ENCODE measurements at places on chromosomes 2 and 18.
A peak's percentile ranks its signal among the peaks of the same experiment; 100 is the strongest.

DNA sequence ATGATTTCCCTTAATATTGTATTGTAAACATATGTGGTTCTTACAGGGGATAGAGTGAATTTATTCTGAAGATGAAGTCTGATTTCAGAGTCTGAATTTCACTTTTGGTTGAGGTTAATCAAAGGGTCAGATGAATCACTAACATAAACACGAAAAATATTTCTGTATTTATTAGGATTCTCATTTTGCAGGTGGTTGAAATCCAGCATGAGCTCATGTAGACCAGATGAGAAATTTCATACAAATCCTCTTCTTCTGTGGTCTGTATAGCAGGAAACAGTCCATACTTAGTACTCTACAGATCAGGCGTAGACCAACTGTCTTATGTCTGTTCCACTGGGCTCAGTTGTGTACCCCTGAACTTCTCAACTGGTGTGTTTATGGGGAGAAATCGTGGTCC is 157.8 kb downstream of the BABAM2 start:
- DNase-seq = peak; percentile 61

- DNase-seq = no peak
Measured at GRCh38 chr2:36170805-36171204, 184.8 kb upstream of the CRIM1 start.

DNA sequence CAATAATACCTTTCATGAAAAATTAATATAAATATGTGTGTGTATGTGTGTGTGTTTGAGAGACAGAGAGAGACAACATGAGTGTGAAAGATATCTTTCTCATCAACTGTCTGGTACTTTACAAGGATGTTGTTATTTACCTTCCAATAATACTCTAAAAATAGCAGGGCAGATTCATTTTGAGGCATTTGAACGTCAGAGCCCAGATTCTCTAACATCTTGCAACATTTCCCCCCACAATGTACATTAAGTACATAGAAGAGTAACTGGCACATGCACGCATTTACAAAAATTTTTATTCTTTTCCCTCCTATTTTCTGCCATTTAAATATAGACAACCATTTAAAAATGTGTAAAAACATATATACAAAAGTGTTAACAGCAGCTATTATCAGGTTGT is 100.9 kb downstream of the PID1 start:
- DNase-seq = no peak

GRCh38 chr2:16051841-16052564 is 111.7 kb downstream of the MYCN start:
- no peak for DNase-seq

GRCh38 chr2:217356142-217356541 is 496.3 kb upstream of the TNP1 start:
- no peak for DNase-seq

- DNase-seq = no peak
Measured at GRCh38 chr18:43559507-43559906, 282.2 kb upstream of the SYT4 start.

DNA sequence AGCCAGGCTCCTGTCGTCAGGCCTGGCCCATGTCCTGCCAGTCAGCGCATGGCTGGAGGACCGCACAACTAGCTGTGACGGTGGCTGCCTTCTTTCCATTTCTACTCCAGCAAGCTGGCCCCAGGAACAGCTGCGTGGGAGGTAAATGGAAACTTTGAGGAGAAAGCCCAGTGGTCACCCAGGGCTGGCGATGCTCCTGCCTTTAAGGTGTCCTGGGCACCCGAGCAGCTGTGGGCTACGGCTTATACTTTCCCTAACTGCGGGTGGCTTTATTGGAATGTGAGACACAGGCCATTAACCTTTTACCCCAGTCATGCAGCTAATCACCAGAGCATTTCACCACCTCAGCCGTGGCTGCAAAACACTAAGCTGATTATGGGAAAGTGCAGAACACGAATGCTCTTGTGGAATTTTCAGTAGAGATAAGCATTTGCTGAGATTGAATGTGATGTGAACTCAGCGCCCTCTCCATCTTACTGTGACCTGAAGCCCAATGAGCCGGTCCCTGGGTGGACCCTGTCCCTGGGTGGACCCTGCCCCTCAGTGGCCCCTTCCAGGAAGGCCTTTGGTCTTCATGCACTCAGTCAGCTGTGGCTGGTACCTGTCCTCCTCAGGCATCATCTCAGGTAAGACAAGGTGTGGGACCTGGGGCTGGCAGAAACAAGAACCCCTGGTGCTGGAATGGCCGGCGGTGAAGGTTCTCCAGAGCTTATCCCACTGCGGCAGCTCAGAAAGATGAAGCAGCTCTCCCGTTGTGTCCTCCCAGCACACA is 275.4 kb upstream of the HS6ST1 start:
- no peak for DNase-seq

DNA sequence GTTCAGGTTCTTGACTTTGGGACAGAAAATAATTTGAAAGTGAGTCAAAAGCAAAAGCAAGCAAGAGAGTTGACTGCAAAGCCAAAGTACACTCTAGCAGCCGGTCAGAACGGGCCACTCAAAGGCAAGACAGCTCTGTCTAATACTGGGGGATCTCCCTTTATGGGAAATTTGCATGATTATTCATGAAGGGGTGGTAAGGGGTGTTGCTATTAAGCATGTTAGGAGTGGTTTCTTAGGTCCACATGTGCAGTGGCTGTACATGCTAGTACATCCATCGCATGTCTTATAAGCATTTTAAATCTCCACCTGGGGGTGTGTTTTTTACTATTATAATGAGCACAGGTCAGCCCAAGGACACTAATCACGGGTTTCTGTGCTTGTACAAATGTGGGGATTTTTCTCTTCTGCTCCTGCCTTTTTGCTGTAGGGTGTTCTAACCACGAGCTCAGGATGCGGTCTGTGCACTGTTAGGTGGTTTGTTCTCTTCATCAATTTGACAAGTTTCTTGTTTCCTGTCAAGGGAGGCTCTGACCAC is 60.2 kb upstream of the SPP2 start:
- DNase-seq = no peak
